ENCODE measurements at places on chromosomes 5 and 9. TPM values are rescaled to one million over a fixed set of nuclear protein-coding genes. Genes with fewer than 3 reads are reported as not detected.
A peak's percentile ranks its signal among the peaks of the same experiment; 100 is the strongest.

CDX1 gene
- not detected for total RNA-seq

DNA sequence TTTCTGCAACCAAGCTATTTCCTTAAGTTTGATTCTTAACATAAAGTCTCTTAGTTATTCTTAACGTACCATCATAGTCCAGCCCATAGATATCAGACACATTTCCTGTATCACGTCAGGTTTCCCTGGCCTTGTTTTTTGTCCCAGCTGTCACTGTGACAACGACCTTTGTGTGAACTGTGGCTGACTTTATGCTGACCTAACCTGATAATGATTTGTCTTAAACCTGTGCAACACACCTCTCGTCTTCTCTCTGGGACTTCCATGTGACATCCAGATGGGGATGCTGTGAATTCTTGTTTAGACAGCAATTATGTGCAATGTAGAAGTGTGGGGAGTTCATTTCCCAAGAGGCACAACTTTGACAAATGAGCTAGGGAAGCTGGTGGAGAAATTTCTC is 662.8 kb downstream of the PTPRD start:
- no peak for DNase-seq

GRCh38 chr5:23727271-23727670 is 219.9 kb downstream of the PRDM9 start:
- DNase-seq: no peak

GLRA1 gene
- total RNA-seq: not detected

- no peak for DNase-seq
Measured at GRCh38 chr9:113659740-113660139, 196.2 kb downstream of the RGS3 start.

- no peak for DNase-seq
Measured at GRCh38 chr9:71725590-71726338, 42.5 kb downstream of the CEMIP2 start.

GRCh38 chr9:35680331-35681105 is 6.8 kb downstream of the CA9 start:
- no peak for DNase-seq

DDX4 gene
- not detected for total RNA-seq

- DNase-seq: no peak
Measured at GRCh38 chr5:36877667-36878391, 1.3 kb downstream of the NIPBL start.

- peak; percentile 48 for DNase-seq
Measured at GRCh38 chr5:10460252-10460906, 18.7 kb downstream of the ROPN1L start.

- no peak for DNase-seq
Measured at GRCh38 chr5:78661691-78662090, 13.1 kb upstream of the LHFPL2 start.

- no peak for DNase-seq
Measured at GRCh38 chr5:121271546-121271945, 580.1 kb upstream of the FTMT start.

DNA sequence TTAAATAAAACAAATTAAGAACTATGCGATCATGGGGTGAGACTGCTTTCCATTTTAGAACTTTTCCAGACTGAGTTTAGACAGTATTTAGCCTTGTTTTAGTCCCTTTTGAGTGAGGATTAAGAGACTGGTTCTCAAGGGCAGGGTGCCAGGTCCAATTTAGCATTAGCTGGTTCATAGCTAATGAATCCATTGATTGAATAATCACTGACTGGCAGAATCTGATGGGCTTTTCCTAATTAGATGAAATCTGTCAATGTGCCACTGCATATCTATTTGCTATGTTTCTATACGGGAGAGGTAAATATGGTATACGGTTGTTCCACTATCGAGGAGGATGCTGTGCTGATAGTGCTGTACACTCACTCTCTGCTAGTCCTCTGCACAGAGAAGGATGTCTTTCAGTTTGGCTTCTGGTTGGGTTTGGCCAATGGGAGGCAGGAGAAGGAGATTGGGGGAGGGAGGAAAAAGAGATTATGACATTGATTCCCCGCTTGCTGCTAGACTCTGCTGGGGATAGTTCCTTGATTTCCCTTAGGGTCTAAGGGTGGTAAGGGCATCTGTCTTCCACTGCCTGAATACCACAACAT is 496.6 kb downstream of the CTNND2 start:
- DNase-seq: no peak

ANXA1 gene
- total RNA-seq: 420 TPM

SHISAL2B gene
- not detected for total RNA-seq

DNA sequence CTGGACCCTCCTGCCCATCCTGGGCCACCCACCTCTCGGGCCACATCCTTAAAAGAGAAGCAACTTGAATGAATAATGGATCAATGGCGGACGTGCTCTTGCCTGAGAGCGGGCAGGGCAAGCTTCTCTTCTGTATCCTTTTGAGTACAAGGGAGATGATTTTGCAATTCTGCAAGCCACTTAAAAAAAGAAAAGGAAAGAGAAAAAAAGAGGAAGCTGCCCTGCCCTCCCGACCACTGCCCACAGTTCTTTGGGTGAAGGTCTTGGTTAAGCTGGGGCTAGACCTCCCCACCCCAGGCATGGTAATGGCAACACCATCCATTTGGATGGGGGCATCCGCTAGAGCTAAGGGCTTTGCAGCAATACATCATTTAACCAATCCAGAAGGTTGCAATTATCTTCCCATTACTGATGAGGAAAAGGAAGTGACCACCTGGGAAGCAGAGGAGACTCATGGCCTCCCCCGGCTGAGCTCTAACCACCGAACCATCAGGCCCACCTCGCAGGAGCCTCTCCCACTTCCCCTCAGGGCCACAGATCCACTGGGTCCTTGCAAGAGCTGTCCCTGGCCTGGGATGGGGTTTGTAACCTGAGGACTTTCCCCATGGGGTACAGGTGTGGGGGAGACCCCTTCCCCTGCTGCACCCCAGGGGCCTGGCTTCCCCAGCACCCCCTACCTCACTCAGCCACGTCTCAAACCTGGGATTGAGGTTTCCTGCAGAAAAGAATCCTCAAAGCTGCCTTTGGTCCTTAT is 27.8 kb upstream of the LAMC3 start:
- no peak for DNase-seq

- no peak for DNase-seq
Measured at GRCh38 chr5:94499806-94500205, 118.6 kb downstream of the KIAA0825 start.

- no peak for DNase-seq
Measured at GRCh38 chr5:79642210-79642609, 30.0 kb downstream of the TENT2 start.

GRCh38 chr5:33170411-33170810 is 270.4 kb upstream of the TARS1 start:
- no peak for DNase-seq

GRCh38 chr9:28456861-28457260 is 883.6 kb upstream of the C9orf72 start:
- DNase-seq: no peak

DNA sequence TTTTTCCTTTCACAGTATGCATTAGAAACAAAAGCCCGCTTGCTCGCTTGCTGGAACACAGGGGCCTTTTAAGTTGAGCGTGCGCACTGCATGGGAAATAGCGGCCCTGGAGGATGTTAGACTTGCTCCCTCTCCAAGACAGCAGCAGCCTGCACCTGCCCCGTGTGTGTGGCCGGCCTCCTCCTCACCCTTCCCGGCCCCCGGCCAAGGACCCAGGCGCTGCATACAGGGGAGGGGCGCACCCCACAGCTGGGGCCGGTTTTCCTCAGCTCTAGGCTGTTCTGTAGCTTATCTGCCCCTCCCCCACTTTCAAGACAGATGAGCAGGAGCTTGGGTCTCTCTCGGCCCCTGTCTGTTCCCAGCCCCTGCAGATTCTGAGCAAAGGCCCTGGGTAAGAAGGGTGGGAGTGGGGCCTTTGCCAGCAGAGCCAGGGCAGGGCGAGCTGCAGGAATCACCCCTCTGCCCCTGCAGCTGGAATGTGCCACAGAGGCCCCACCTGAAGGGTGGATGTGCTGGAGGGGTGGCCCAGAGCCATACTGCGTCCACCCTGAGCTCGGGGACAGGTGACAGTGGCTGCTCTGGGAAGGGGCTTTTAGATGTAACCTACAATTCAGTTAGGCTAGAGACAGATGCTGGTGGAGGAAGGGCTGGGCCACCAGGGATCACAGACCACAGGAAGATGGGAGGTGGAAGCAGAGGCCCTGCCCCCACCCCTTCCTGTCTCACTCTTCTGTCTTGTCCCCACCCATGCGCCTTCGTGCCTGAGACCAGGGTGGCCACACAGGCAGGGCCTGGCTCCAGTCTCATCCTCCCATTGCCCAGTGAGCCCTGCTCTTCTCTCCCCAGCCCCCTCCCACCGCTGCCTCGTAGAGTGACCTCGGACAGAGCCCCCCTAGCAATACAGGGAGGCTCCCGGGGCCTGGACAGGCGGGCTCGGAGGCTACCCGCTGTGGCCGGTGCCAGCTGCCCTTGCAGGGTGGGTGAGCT is 132.4 kb downstream of the DAB2IP start:
- DNase-seq: peak; percentile 59

GRCh38 chr5:167412556-167412955 is 878.9 kb upstream of the WWC1 start:
- DNase-seq: no peak

APBA1 gene
- 2.1 TPM for total RNA-seq

DNA sequence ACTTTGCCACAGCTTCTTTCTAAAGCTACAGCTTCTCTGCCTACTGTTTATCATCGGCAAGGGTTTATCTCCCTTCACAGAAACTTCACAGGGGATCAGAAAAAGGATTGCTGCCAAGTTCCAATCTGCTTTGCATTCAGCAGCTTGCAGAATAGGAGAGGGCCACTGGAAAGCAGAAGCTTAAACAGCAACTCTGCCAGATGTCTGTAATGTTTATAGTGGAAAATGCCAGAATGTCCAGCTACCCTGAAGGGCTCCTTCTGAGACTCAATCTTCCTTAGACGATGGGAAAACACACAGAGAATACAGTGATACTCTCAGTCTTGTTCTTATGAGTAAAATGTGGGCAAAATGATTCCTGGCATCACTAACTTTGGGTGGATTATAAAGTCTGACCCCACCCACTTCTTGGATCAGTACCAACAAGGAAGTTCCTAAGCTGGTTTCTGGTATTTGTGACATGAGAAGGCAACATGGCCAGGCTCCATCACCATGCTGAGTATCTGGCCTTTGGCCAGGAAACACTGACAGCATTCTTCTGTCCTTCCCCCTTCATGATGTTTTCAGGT is 19.0 kb downstream of the STOM start:
- no peak for DNase-seq

BARHL1 gene
- not detected for total RNA-seq

- peak; percentile 26 for DNase-seq
Measured at GRCh38 chr9:115234094-115234493, 116.1 kb upstream of the TNC start.

DMGDH gene
- total RNA-seq: 1.3 TPM

PCDHGA9 gene
- total RNA-seq: 7.7 TPM

- no peak for DNase-seq
Measured at GRCh38 chr5:135313946-135314345, 85.1 kb downstream of the MACROH2A1 start.

DNA sequence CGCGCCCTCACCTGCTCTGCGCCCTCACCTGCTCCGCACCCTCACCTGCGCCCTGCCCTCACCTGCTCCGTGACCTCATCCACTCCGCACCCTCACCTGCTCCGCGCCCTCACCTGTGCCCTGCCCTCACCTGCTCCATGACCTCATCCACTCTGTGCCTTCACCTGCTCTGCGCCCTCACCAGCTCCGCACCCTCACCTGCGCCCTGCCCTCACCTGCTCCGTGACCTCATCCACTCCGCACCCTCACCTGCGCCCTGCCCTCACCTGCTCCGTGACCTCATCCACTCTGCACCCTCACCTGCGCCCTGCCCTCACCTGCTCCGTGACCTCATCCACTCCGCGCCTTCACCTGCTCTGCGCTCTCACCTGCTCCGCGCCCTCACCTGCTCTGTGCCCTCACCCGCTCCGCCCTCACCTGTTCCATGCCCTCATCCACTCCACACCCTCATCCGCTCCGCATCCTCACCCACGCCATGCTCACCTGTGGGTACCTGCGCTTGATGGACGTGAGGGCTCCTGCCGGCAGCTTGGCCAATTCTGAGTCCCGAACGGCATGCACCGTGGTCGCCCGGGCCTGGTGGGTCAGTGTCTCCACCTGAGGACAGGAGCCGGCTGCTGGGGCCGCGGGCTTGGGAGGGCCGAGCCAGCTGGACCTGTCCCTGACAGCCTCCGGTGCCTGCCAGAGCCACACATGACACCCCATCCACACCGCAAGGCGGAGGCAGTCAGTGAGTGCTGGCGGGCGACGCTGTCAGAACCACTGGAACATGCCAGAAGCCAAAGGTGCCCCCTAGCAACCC is 35.6 kb upstream of the NSMF start:
- no peak for DNase-seq

GRCh38 chr5:180138214-180138975 is 66.8 kb upstream of the RNF130 start:
- DNase-seq: no peak

- peak; percentile 82 for DNase-seq
Measured at GRCh38 chr9:95349091-95350038, 31.9 kb upstream of the FANCC start.

DNA sequence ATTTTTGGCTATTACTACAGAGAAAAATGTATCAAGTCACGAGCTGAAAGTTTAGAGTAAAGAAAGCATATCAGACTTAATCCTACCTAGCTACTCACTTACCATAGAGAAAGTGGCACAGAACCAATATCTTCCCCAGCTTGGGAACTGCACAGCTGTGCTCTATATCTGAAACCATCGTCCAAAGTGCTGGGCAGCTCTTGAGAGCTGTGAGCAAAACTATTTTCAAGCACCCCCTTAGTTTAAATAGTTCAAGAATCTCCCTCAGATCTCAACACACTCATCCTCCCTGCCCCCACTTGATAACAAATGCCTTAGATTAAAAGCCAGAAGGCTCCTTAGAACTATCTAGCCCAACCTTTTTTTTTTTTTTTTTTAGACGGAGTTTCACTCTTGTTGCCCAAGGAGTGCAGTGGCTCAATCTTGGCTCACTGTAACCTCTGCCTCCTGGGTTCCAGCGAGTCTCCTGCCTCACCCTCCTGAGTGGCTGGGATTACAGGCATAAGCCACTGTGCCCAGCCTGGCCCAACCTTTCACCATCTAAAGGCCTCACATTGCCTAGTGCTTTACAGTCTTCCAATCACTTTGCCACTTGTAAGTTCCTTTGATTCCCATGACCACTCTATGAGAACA is 94.2 kb upstream of the APC start:
- peak; percentile 45 for DNase-seq

SHOC1 gene
- 0.79 TPM for total RNA-seq

- no peak for DNase-seq
Measured at GRCh38 chr5:9188131-9188530, 357.7 kb downstream of the SEMA5A start.

TMEM215 gene
- not detected for total RNA-seq

- no peak for DNase-seq
Measured at GRCh38 chr5:148682058-148683026, 28.0 kb upstream of the HTR4 start.

SPINK4 gene
- not detected for total RNA-seq

ZFP37 gene
- 1.2 TPM for total RNA-seq

DNA sequence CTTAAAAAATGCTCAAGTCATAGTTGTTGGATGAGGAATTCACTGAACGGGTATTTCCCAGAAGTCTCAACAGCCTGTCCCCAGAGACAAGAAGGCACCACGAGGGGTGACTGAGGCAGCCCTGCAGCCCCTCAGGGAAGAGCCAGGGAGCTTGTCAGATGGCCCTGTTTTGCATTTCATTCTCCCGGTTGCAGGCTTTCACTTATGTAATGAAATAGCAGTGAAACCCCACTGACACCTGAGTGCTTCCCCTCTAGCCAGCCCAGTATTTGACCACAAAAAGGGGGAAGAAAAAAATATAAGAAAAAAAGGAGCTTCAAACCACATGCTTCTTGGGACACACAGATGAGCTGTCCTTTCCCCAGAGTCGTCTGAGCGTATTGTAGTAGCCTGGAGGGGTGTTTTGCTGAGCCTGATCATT is 75.3 kb upstream of the IL12B start:
- no peak for DNase-seq
